H54 (cell line): ENCODE measurements at places on chromosomes 3 and 15.
A peak's percentile ranks its signal among the peaks of the same experiment; 100 is the strongest.

GRCh38 chr15:31077181-31077580, 24.3 kb downstream of the TRPM1 start:
- no peak for DNase-seq

DNA sequence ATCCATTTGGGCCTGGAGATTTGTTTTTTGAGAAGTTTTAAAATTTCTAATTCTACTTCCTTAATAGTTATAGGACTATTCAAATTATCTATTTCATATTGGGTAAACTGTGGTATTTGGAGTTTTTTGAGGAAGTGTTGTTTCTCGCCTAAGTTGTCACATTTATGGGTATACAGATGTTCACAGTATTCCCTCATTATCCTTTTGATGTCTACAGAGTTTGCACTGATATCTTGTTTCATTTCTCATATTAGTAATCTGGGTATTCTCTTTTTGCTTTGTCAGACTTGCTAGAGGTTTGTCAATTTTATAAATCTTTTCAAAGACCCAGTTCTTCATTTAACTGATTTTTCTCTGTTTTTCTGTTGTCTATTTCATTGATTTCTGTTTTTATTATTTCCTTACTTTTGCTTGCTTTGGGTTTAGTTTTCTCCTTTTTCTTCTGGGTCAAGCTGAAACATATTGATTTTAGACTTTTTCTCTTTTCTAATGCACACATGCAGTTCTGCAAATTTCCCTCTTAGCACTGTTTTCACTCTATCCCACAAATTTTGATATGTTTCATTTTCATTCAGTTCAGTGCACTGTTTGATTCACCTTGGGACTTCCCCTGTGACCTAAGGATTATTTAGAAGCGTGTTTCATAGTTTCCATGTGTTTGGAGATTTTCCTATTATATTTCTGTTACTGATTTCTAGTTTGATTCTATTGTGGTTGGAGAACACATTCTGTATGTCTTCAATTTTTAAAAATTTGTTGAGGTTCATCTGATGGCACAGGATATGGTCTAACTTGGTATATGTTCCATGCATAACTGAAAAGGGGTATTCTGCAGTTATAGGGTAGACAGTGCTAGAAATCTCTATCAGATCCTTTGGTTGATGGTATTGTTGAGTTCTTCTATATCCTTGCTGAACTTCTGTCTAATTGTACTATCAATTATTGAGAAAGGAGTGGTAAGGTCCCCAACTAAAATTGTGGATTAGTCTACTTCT, 79.6 kb downstream of the SUMF1 start:
- no peak for DNase-seq

DNA sequence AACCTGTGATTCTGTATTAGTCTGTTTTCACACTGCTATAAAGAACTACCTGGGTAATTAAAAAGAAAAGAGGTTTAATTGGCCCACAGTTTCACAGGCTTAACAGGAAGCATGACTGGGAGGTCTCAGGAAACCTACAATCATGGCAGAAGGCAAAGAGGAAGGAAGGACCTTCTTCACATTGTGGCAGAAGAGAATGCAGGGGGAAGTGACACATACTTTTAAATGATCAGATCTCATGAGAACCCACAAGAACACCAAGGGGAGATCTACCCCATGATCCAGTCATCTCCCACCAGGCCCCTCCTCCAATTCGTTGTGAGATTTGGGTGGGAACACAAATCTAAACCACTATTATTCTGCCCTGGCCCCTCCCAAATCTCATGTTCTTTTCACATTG, 6.1 kb downstream of the ZKSCAN7 start:
- DNase-seq, result no peak

DNA sequence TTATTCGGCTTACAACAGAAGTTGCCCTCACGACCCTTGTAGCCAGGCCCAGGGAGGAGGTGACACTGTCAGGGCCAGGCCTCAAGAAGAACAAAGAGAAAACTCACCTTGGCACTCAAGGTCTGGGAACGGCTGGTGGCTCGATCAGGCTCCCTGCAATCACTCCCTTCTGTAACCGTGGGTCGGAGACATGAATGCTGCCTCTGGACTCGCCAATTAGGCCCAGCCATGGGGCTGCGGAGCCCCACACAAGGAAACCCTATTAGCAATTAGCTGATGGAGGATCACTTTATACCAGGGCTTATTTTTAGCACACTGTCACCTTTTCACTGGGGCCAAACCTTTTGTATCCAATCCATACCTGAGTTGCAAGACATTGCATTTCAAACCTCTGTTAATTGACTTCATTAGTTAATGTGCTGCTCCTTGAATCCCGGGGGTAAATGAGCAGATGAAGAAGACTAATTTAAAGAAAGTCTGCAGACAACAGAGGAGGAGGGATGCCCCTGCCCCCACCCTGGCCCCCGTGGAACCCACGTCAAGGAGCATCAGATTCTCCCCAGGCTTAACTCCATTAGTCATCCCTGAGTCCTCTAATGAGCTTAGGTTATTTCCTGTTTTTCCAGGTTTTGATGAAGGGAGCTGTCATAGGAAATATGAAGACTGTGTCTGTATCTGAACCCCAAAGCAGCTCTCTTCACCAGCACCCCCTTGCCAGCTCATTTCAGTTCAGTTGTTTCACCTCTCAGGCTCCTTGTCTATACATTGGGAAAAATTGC, 255.3 kb downstream of the RORA start:
- DNase-seq, result no peak

- peak; percentile 53 for DNase-seq
Observed at GRCh38 chr3:129992781-129993180, 18.3 kb downstream of the TRH start.

DNA sequence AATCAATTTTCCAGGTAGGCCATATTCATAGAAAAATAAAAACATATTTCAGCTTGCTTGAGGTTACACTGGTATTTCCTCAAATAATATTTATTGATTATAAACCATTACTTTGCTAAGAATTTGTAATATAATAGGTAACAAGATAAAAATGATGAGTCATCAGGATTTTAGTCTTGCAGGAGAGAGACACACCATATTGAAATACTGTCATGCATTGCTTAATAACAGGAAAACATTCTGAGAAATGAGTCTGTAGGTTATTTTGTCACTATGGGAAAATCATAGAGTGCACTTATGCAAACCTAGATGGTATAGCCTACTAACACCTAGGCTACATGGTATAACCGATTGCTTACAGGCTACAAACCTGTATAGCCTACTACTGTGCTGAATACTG, 990.5 kb downstream of the OTOL1 start:
- DNase-seq, result no peak

DNA sequence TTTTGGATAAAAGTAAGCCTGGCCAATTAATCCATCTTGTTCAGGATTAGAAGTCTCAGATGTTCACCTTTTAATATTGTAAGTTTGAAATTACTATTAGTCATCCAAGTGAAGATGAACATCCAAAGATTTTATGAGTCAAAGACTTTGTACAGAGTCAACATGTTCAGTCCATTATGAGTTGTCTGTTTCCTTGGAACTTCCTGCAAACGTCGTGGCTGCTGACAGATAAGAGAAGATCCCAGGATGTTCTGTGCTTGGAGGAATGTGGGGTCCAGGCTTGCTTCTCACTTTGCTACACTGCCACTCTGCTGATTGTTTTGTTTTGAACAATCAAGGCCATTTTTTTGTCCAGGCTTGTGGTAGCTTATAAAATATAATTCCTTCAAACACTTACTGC, 74.3 kb upstream of the SLCO2A1 start:
- DNase-seq, result no peak

- no peak for DNase-seq
Observed at GRCh38 chr15:38517312-38517975, 47.2 kb downstream of the RASGRP1 start.

GRCh38 chr3:136296960-136297359, 46.8 kb downstream of the PCCB start:
- no peak for DNase-seq

- no peak for DNase-seq
Observed at GRCh38 chr15:52733696-52734255, 54.6 kb upstream of the ATOSA start.

GRCh38 chr15:97177151-97177577, 783.3 kb upstream of the ARRDC4 start:
- DNase-seq, result no peak
